Inflammatory macrophage (primary cell): ENCODE measurements at places on chromosomes 1 and 21.

- DNase-seq, result no peak
These were observed 23.8 kb downstream of the SPSB1 start for GRCh38 chr1:9316512-9316911.

DNA sequence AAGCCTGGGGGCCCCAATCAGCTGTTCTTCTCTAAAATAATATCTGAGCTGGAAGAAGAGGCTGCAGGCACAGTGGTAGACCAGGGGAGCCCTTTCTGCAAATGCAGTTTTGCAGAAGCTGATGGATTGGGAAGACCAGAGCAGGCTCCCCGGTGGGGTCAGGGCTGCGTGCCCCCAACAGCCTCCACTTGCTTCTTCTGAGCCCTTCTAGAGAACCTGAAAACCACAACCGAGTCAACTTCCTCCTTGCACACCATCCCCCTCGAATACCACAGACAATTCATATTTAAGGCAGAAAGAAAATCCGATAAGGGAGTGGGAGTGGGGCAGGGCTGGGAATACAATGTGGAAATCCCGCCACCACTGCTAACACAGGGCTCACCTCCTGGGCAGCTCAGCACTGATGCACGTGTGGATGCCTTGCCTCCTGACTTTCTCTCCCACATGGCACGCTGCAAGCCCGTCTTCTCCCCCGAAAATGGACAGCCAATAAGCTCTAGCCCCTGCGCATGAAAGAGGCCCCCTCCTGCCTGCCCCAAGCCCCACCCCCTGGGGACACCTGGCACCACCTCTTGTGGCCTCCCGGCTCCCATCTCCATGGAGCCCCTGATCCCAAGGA is 25.4 kb upstream of the ALDH4A1 start:
- DNase-seq, result peak; percentile 31

DNA sequence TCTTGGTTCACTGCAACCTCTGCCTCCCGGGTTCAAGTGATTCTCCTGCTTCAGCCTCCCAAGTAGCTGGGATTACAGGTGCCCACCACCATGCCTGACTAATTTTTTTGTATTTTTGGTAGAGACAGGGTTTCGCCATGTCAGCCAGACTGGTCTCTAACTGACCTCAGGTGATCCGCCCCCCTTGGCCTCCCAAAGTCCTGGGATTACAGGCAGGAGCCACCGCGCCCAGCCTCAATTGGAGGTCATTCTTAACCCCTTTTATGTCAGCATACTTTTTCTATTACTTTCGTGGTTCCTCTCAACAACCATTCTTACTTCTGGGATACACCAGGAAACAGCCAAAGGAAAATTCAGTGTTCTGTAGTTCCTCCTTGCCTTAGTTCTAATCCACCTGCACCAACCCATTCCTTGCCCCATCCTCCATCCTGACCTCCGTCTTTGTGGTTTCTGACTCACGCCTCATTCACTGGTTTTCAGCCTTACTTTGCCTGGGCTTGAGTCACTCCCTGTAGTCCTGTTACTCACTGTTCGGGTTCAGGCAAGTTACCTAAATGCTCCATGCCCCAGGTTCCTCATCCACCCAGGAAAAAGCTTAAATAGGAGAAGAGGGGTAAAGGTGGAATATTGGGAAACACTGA is 12.9 kb upstream of the BCL10 start:
- peak; percentile 3 for DNase-seq

GRCh38 chr1:31700468-31701090 is 3.2 kb downstream of the COL16A1 start:
- no peak for DNase-seq

GRCh38 chr1:94863919-94864318 is 43.8 kb downstream of the SLC44A3 start:
- no peak for DNase-seq

DNA sequence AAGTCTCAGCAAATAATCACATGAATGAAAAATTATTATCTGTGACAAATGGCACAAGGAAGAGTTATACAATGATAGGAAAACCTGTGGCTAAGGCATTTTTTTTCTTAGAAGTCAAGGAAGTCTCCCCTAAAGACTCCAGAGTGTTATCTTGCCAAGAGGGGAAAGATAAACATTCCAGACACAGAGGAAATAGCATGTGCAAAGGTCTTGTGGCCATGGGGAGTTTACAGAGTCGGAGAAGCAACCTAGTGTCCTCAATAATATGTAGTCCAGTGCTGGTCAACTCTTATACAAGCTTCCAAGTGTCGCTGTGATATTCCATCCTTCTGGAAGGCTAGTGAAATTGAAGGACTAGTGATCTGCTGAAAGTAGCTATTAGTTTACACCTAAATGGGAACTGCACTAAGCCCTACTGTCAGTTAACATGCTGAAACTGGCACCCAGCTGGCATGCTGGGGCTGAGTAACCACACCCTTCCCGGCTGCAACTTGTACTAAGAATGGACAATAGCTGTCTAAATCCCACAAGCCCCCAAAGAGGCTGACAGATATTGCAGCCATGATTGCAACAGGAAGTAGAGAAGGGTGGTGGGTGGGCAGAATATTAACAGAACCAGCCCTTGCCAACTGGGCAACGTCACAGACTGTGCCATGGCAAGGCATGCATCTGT is 11.5 kb upstream of the ATP1B1 start:
- DNase-seq, result no peak

DNA sequence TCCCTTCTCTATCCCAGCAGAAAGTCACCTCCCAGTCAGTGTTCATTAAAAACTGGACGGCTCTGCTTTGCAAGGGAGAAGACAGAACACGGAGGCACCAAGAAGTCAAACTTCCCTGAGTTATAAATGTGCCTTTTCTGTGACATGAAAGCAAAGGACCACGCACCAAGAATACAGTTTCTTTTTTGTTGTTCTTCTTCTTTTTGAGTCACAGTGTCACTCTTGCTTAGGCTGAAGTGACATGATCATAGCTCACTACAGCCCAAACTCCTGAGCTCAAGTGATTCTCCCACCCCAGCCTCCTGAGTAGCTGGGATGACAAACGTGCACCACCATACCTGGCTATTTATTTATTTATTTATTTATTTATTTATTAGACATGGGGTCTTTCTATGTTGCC is 22.7 kb downstream of the GLUL start:
- DNase-seq, result no peak

GRCh38 chr1:109208394-109208793 is 5.3 kb upstream of the SARS1 start:
- no peak for DNase-seq

DNA sequence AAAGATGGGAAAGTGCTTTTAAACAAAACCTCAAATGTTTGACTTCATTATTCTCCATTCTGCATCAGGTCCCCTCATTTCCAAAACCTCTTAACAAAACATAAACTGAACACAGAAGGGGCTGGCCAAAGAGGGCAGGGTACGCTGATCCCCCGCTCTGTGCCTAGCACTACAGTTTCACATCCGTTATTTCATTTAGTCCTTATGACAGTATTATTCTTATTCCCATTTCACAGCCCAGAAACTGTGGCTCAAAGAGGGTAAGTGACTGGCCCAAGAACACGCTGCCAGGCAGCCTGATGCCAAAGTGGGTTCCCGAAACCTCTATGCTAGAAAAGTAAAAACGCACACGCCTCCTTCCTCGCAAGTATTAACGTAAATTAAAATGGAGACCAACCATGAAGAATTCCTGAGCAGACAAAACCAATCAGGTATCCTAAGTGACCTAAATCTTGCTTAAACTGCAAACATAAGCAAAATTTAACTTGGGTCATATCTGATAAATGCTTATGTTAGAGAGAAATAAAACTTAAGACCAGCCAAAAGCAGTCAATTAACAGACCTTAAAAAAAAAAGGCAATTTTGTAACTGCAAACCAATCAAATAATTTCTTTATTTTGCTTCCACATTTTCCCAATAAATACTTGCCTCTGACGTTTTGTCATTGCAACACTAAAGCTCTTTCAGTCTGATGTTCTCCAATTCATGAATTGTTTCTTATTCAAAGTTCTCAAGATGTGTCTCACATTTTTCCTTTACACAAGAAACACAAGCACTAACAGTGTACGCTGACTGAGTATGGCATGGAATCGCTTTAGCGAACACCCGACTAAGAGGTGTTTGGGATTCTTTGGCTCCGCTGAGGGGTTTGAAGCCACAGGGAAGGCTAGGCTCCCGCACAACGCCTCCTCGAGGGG is 653 bp downstream of the CASP9 start:
- DNase-seq, result peak; percentile 64

- no peak for DNase-seq
These were observed 5.4 kb upstream of the SIM2 start for GRCh38 chr21:36693489-36694030.

- no peak for DNase-seq
These were observed 157.2 kb downstream of the DENND1B start for GRCh38 chr1:197618061-197618460.

DNA sequence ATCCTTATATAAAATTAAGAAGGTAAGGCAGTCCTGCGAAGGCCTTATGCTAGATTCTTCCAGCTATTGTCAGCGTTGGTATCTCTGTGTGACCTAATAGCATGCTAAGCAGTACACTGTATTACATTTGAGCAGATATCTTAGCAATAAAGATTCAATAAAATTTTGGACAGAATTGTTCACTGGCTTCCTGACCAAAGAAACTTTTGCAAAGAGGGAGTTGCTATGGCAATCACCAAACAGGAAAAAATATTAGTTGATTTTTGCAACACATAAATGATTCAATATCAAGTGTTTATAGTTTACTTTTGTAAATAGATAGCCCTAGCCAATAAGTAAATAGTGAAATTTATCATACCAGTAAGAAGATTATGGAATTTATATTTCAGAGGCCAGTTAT is 31.0 kb upstream of the PLEKHO1 start:
- DNase-seq, result peak; percentile 16

DNA sequence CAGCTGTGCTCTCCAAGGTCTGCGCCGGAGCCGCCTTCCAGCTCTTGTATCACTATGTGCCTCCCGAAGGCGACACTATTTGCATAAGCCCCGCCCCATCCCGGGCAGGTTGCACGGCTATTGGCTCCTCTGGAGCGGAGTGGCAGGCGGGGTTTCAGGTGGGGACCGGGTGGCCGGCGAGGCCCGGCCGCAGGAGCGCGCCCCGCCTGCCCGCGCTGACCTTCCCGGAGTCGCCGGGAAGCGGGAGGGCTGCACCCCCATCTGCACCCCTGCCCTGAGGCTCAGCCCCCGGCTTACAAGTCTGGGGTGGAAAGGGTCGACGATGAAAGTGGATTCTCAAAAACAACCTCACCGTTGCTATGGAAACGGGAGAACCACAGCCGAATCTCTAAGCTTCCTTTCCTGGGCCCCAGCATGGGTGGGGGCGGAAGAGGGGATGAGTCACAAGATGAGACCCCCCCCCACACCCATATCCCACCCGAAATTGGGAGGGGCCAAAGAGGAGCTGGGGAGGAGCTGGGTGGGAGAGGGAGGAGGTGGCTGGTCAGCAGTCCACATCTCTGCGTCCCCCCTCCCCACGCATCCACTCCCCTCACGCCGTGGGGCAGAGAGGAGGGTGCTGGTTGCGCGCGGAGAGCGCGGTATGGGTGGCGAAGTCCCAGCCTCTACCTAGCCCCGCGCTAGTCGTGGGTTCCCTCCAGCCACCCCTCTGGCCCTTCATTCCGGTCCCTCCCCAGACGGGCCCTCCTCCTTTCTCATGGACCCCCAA is at the start of gene HPCAL4:
HPCAL4 (minus strand) TSS at position 51 of the 769 bp plus-strand sequence. CDS start 6,830 bp downstream, outside the sequence.
- DNase-seq, result peak; percentile 50

- DNase-seq, result peak; percentile 35
These were observed 18.3 kb upstream of the IL6R start for GRCh38 chr1:154386643-154387352.

DNA sequence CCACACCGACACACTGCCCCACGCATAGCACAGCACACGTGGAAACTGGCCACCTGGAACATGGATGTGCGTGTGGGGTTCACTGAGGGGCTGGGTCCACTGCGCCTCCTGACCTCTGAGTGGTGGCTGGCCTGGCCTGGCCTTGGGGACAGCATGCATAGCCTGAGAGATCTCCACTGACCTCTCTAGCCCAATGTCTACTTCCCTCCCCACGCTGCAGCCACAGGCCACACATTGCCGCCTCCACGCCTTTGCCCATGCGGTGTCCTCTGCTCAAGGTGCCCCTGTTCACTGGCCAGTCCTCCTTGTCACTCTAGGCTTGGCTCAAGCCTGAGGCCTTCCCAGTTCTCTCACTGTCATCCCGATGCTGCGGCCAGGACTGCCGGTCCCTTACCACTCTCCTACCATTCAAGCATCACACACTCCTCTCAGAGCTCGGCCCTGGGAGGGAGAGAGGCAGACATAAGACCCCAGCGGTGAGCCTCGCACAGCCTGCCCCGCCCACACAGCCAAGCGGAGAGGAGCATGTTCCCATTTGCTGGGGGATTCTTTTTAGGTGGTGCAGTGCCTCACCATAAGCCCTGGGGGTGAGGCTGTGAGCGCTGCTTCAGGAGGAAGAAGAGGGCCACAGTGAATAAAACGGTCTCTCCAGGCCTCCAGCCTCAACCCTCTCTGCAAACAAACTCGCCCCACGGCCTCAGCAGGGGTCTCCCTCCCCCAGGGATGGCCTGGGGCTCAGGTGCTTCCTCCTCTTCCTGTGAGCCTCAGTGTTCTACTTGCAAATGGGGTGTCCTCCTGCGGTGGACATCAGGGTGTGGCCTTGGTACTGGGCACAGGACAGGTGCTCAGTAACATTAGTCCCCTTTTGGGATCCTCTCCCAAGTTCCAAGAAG is 80.8 kb downstream of the DMRTB1 start:
- no peak for DNase-seq

- no peak for DNase-seq
These were observed 66.8 kb upstream of the RGS7 start for GRCh38 chr1:241423541-241424479.

- DNase-seq, result no peak
These were observed 67.2 kb downstream of the ATP5PO start for GRCh38 chr21:33848249-33848953.

DNA sequence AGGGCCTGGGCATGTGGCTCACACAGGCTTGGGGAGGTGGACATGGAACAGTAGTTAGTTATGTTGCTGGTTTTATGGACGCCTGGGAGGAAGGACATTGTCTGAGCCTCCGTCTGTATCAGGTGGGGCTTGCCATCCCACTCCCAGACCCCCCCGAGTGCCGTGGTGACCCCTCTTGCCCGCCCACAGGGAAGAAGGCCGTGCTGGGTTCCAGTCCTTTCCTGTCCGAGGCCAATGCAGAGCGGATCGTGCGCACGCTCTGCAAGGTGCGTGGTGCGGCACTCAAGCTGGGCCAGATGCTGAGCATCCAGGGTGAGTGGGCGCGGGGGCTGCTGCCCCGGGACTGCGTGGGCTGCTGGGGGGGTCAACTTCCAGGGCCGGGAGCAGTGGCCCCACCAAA is 41.7 kb downstream of the COQ8A start:
- DNase-seq, result no peak

- DNase-seq, result no peak
These were observed 125.2 kb downstream of the SYF2 start for GRCh38 chr1:25106976-25107642.

DNA sequence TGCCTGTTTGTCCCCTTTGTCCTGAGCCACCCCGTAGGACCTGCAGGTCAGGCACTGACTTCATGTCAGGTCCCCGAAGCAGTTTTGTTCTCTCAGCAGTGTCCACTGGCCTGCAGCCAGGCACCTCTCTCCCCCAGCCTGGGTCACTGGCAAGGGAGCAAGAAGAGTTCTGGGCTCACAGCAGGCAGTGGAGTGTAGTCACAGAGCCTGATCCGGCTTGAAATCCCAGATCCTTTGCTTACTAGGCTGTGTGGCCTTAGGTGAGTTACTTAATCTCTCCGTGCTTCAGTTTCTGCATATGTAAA is 34.2 kb downstream of the L1TD1 start:
- no peak for DNase-seq
